ENCODE measurements at places on chromosomes 3 and 15. TPM values are rescaled to one million over a fixed set of nuclear protein-coding genes. Genes with fewer than 3 reads are reported as not detected.

Gene LMAN1L
- total RNA-seq = not detected

- DNase-seq = no peak
Observed at GRCh38 chr3:123081718-123082369, 15.0 kb downstream of the PDIA5 start.

Gene SLC22A13
- not detected for total RNA-seq

DNA sequence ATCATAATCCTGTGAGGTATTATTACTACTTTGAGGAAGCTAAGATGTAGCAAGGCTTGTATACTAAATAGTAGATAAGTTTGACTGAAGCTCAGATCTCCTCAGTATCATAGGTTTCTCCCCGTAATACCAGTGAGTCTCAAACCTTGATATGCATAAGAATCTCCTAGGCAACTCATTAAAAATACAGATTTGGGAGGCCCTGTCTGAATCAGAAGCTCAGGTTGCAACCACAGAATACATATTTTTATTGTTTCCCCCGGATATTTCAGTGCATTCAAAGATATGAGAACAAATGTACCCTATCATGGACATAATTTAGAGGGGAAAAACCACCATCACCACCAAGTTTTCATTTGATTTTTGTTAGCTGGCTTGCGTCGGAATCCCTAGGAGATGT, 242.1 kb upstream of the C2CD4B start:
- DNase-seq = no peak

DNA sequence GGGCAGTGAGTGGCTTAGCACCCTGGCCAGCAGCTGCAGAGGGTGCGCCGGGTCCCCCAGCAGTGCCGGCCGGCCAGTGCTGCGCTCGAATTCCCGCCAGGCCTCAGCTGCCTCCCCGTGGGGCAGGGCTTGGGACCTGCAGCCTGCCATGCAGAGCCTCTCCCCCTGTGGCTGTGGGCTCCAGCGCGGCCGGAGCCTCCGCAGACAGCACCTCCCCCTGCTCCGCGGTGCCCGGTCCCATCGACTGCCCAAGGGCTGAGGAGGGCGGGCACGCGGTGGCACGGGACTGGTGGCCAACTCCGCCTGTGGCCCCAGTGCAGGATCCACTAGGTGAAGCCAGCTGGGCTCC, 386.3 kb downstream of the CNTN4 start:
- no peak for DNase-seq

Gene RSRC1
- total RNA-seq = 41.1 TPM

DNA sequence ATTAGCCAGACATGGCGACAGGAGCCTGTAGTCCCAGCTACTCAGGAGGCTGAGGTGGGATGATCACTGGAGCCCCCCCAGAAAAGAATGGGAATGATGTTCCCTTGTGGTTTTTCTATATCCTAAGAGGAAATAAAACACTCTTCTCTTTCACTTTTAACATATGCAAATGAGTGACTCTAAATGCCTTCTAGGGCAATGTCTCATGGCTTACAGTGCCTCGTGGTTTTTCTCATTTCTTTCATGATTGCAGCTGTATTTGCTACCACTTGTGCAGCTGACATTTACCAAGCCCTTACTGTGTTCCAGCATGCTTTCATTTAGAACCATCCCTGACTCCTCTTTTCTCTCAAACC, 26.4 kb downstream of the STOML1 start:
- peak; percentile 70 for DNase-seq

Gene EOMES
- total RNA-seq = 0.30 TPM

Gene TRPM1
- total RNA-seq = 0.03 TPM
